ENCODE measurements at places on chromosomes 2 and 18.

DNA sequence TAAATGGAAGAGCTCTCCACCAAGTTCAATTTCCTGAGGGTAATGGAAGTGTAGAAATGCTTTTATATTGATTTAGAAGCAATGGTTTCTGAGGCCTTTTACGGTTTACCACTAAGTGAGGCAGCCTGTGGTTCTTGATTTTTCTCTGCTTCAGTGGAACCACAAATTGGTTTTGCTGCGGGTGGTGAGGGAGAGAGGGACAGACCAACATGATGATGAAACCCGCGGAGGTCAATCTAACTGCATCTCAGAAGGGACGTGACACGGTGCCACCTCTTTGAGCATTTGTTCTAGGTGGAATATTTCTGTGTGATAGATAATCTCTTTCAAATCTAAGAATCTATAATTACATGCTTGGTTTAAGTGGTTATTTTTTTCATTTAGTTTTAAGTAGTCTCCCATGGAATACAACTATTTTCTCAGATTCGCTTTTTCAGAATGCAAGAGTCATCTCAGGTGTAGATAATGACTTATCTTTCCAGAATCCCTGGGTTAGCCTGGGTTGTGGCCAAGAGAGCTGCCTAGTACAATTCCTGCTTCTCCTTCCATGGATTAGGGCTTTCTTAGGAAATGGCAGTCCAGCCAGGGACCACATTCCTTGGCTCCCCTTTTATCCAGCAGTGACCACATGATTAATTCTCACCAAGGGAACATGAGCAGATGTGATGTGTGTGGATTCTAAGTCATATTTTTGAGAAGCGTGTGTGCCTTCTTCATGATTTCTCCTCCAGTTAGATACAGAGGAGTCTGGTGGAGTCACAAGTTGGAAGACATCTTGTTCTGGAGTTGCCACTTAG lies 52.5 kb downstream of the KCNE4 start:
- H3K27ac ChIP-seq, result no peak overlapping the region
- no peak overlapping the region for H3K4me3 ChIP-seq
- no peaks in the 10 kb centered on the region for H3K27me3 ChIP-seq

- H3K27ac ChIP-seq, result no peak overlapping the region
- peaks cover 2% of the 10 kb centered on the region for H3K27me3 ChIP-seq
- no peak for DNase-seq
- no peaks in the 10 kb centered on the region for H3K36me3 ChIP-seq
These were observed 61.2 kb upstream of the GPC1 start for GRCh38 chr2:240374085-240374907.

GRCh38 chr2:30356071-30356470 lies 91.0 kb upstream of the LCLAT1 start:
- no peak for DNase-seq
- H3K4me3 ChIP-seq, result no peak overlapping the region
- no peaks in the 10 kb centered on the region for H3K36me3 ChIP-seq

DNA sequence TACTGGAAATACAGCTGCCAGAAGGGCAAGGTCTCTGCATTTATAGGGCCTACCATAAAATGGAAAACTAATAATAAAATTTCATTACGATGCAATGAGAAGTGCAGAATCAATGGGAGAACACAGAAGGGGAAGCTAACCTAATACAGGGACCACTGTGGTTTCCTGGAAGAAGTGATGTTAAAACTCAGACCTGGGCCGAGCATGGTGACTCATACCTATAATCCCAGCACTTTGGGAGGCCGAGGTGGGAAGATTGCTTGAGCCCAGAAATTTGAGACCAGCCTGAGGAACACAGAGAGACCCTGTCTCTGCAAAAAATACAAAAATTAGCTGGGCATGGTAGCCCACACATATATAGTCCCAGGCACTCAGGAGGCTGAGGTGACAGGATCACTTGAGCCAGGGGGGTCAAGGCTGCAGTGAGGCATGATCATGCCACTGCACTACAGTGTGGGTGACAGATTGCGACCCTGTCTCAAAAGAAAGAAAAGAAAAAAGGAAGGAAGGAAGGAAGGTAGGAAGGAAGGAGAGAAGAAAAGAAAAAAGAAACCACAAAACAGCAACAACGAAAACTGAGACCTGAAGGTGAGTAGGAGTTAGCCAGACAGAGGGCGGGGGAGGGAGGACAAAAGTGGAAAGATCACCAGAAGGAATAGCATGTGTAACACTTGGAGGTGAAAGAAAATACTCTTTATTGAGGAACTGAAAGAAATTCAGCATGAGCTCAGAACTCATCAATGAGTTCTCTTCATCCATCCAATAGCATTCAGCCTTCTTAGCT lies 58.3 kb upstream of the DTNA start:
- no peak overlapping the region for H3K27ac ChIP-seq
- no peak for DNase-seq
- H3K36me3 ChIP-seq, result no peaks in the 10 kb centered on the region
- H3K27me3 ChIP-seq, result peaks cover 5% of the 10 kb centered on the region
- H3K4me3 ChIP-seq, result no peak overlapping the region
- no peaks in the 10 kb centered on the region for H3K4me1 ChIP-seq

DNA sequence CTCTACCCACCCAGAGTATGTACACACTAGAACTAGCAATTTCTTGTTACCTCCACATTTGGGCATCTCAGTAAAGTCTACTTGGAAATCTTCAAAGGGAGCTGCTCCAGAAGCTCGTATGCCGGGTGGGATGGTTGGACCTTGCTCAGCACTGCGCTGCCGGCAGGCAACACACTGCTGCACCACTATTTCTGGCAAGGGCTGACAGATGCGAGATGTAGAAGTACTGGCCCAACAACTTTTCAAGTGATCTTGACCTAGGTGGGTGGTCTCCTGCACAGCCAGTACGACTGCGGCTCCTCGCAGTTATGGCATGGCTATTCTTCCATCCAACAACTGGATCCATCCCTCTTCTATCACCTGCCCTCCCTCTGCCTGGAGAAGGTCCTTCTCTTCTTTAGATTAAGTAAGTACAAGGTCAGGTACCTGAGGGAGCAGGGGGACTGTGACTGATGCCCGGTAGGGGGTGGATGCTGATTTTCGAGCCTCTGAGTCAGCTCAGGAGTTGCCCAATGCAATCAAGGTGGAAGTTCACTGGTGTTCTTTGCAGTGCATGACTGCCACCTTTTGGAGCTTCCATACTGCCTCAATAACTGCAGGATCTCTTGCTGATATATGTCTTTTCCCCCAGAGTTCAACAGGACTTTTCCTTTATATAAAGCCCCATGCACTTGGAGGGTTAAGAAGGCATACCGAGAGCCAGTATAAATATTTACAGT lies 100.4 kb upstream of the SLC1A4 start:
- H3K36me3 ChIP-seq, result peaks cover 3% of the 10 kb centered on the region
- H3K4me3 ChIP-seq, result no peak overlapping the region
- DNase-seq, result no peak
- H3K4me1 ChIP-seq, result no peaks in the 10 kb centered on the region

DNA sequence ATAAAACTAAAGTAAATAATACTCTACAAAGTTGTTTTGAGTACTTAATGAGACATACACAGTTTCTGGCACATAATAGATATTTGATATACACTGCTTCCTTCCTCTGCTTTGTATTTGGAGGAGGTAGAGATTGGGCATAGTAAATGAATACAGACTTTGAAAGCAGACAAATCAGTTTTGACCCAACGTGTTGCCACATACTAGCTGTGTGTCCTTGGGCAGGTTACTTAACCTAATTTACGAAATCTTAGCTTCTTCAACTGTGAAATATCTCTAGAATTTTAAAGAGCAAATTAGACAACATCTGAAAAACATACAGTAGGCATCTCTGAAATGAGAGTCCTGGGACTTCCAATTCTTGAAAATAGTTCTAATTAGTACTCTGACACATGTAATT lies 425.4 kb downstream of the TGIF1 start:
- DNase-seq, result no peak
- no peaks in the 10 kb centered on the region for H3K36me3 ChIP-seq
- H3K27me3 ChIP-seq, result peaks cover 24% of the 10 kb centered on the region
- no peak overlapping the region for H3K27ac ChIP-seq
- H3K4me3 ChIP-seq, result no peak overlapping the region

DNA sequence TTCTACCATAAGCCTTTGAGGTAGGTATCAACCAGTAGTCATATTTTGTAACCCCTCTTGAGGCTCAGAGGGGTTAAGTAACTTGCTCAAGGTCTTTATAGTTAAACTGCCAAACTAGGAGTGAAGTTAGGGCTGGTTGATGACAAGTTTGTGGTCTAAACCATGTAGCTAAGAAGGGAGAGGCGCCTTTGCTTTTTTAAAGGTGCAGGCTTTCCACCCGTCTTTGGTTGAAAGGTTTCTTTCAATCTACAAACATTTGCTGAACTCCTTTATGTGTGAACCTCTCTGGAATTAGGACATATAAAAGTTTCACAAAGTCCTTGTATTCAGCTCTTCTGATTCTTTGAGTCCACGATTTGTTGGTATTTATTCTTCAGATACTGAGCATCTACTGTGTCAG lies 2.4 kb upstream of the MTA3 start:
- H3K27me3 ChIP-seq, result no peaks in the 10 kb centered on the region
- peak; percentile 66 for DNase-seq
- peak overlapping the region; percentile 48 for H3K4me3 ChIP-seq
- H3K27ac ChIP-seq, result peak overlapping the region; percentile 76
- peaks cover 17% of the 10 kb centered on the region for H3K4me1 ChIP-seq

DNA sequence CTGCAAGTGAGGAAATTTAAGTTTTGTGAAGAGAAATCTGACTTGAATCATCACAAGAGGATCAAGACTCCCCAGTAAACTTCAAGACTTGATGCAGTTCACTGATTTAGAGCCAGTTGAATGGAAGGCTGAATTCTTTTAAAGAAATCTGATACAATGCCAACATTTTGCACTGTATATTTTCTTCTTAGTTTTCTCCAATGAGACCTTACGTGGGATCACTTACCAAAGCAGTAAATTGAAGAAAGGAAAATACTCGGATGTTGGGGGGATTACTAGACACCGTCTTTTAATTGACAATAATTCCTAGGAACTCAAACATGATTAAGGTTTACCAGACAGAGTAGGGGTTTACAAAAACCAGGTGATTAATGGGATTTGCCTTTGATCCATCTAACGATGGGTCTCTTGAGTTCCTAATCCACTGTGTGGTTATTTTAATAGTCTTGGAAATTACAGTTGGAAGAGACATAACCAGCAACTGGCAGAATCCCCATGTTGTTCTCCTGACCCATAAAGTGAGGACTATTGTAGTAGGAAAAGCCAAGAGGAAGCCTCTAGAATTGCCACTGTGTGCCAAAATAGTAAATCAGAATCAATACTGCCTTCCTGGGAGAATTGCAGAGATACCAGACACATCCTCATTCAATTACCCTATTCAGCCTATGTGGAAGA lies 354.5 kb downstream of the PID1 start:
- H3K27me3 ChIP-seq, result no peaks in the 10 kb centered on the region
- no peak overlapping the region for H3K27ac ChIP-seq
- DNase-seq, result no peak
- H3K4me3 ChIP-seq, result no peak overlapping the region
- H3K4me1 ChIP-seq, result no peaks in the 10 kb centered on the region
- no peaks in the 10 kb centered on the region for H3K36me3 ChIP-seq

DNA sequence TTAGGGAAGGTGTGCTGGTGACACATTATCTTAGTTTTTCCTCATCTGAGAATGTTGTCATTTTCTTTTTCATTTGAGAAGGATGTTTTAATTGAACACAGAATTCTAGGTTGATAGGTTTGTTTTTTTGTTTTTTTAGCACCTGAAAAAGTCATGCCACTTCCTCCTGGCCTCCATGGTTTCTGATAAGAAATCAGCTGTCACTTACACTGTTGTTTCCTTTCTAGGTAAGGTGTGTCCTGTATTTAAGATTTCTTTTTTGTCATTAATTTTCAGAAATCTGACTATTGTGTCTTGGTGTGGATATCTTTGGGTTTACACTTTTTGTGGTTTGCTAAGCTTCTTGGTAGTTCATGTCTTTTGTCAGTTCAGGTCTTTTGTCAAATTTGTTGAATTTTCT lies 99.3 kb downstream of the ROCK1 start:
- peaks cover 86% of the 10 kb centered on the region for H3K36me3 ChIP-seq
- no peak overlapping the region for H3K27ac ChIP-seq
- no peak overlapping the region for H3K4me3 ChIP-seq
- H3K27me3 ChIP-seq, result no peaks in the 10 kb centered on the region
- DNase-seq, result no peak

All from naive thymus-derived CD8-positive, alpha-beta T cell (primary cell).